ENCODE measurements at places on chromosomes 4 and X. TPM values are rescaled to one million over a fixed set of nuclear protein-coding genes. Genes with fewer than 3 reads are reported as not detected.

GRCh38 chr4:178693816-178694215 lies 1251.6 kb upstream of the AGA start:
- no peaks in the 10 kb centered on the region for H3K36me3 ChIP-seq
- no peaks in the 10 kb centered on the region for H3K4me1 ChIP-seq
- no peak overlapping the region for H3K27ac ChIP-seq
- H3K27me3 ChIP-seq: no peaks in the 10 kb centered on the region
- DNase-seq: no peak

DNA sequence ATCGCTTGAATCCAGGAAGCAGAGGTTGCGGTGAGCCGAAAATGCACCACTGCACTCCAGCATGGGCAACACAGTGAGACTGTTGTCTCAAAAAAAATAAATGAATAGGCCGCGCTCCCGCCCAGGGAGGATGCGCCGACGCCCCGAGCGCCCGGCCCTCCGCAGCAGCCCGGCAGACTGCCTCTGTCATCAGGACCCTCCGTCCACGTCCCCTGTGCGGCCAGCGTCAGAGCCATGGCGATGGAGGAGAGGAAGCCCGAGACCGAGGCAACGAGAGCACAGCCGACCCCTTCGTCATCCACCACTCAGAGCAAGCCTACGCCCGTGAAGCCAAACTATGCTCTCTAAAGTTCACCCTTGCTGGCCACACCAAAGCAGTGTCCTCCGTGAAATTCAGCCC lies 21.4 kb downstream of the LIAS start:
- no peaks in the 10 kb centered on the region for H3K4me1 ChIP-seq
- DNase-seq: peak; percentile 78
- no peaks in the 10 kb centered on the region for H3K27me3 ChIP-seq
- H3K27ac ChIP-seq: no peak overlapping the region
- H3K36me3 ChIP-seq: no peaks in the 10 kb centered on the region

DNA sequence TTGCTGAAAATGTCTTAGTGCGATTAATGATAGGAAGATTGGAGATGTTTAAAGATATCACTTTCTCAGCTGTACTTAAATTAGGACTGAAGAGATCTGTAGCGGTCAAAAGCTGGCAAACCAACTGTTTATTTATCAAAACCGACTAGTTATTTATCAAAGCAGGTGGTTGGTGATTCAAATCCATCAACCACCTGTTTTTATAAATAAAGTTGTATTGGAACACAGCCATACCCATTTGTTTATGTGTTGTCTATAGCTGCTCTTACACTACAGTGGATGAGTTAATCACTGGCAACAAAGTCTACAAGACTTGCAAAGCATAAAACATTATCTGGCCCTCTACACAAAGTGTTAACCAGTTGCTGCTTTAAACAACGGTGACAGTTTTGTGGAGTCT lies 76.8 kb downstream of the IL15 start:
- no peak overlapping the region for H3K4me3 ChIP-seq
- no peaks in the 10 kb centered on the region for H3K4me1 ChIP-seq
- no peaks in the 10 kb centered on the region for H3K27me3 ChIP-seq
- DNase-seq: no peak
- no peak overlapping the region for H3K27ac ChIP-seq
- no peaks in the 10 kb centered on the region for H3K36me3 ChIP-seq

HS3ST1 gene
- 10.5 TPM for total RNA-seq

XPNPEP2 gene
- 3.7 TPM for total RNA-seq

- H3K27me3 ChIP-seq: no peaks in the 10 kb centered on the region
- no peak for DNase-seq
- H3K4me3 ChIP-seq: no peak overlapping the region
- no peaks in the 10 kb centered on the region for H3K36me3 ChIP-seq
Observed at GRCh38 chr4:90084277-90084966, 42.8 kb upstream of the CCSER1 start.

HGFAC gene
- total RNA-seq: 0.49 TPM

PCDH18 gene
- 4.7 TPM for total RNA-seq

DNAAF6 gene
- 2.9 TPM for total RNA-seq

FAAH2 gene
- total RNA-seq: 10.5 TPM

- no peaks in the 10 kb centered on the region for H3K4me1 ChIP-seq
- H3K36me3 ChIP-seq: no peaks in the 10 kb centered on the region
- no peak overlapping the region for H3K4me3 ChIP-seq
- H3K27me3 ChIP-seq: no peaks in the 10 kb centered on the region
- DNase-seq: no peak
Observed at GRCh38 chr4:83922402-83922801, 386.5 kb downstream of the GPAT3 start.

DNA sequence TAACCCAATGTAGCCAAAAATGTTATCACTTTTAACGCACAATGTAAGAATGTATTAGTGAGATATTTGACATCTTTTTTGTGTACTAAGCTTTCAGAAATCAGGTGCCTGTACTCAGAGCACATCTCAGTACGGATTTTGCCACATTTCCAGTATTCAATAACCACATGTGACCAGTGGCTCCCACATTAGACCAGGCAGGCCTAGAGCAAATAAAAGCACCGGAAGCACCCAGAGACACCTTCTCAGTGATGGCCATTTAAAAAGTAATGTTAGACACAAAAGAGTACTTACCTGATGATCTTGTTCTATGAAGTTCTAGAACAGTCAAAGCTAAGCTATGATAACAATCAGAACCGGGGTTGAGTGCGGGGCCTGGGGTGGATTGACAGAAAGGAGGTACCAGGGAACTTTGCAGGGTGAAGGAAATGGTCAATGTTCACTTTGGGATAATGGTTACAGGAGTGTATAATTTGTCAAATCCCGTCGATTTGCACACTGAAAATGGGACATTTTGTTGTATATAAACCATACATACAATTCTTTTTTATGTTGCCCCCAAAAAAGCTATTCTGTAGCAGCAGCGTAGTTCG lies 1.2 kb downstream of the CTPS2 start:
- DNase-seq: no peak
- H3K4me1 ChIP-seq: no peaks in the 10 kb centered on the region
- H3K4me3 ChIP-seq: no peak overlapping the region
- H3K36me3 ChIP-seq: no peaks in the 10 kb centered on the region

DNA sequence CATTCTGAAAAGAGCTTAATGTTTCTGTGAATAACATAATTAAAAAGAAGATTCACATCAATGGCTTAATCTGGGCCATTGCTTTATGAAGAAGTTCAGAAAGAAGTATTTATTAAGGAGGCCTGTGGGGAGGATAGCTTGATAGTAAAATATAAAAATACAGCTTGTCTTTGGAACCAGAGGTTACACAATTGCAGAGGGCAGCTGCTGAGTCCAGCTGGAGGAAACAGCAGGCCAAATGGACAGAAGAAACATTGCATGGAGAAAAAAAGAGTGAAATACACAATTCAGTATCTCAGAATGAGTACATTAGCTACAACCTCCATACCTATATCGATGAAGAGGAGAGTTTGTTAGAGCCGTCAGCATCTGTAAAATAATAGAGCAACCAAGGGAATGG lies 148.0 kb upstream of the NPY2R start:
- no peak overlapping the region for H3K4me3 ChIP-seq
- H3K36me3 ChIP-seq: no peaks in the 10 kb centered on the region
- no peaks in the 10 kb centered on the region for H3K27me3 ChIP-seq
- no peak for DNase-seq
- no peak overlapping the region for H3K27ac ChIP-seq

DNA sequence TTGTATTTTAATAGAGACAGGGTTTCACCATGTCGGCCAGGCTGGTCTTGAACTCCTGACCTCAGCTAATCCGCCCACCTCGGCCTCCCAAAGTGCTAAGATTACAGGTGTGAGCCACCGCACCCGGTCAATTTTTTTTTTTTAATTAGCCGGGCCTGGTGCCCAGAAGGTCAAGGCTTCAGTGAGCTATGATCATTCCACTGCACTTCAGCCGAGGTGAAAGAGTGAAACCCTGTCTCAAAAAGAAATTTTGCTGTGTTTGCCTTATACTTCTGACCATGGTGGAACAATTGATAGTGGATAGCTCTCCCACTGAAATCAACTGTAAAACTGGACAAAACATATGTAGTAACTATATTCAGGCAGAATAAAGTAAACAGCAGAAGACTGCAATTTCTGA lies 24.0 kb upstream of the SMIM14 start:
- no peak overlapping the region for H3K27ac ChIP-seq
- DNase-seq: no peak
- no peaks in the 10 kb centered on the region for H3K36me3 ChIP-seq
- no peaks in the 10 kb centered on the region for H3K4me1 ChIP-seq

DNA sequence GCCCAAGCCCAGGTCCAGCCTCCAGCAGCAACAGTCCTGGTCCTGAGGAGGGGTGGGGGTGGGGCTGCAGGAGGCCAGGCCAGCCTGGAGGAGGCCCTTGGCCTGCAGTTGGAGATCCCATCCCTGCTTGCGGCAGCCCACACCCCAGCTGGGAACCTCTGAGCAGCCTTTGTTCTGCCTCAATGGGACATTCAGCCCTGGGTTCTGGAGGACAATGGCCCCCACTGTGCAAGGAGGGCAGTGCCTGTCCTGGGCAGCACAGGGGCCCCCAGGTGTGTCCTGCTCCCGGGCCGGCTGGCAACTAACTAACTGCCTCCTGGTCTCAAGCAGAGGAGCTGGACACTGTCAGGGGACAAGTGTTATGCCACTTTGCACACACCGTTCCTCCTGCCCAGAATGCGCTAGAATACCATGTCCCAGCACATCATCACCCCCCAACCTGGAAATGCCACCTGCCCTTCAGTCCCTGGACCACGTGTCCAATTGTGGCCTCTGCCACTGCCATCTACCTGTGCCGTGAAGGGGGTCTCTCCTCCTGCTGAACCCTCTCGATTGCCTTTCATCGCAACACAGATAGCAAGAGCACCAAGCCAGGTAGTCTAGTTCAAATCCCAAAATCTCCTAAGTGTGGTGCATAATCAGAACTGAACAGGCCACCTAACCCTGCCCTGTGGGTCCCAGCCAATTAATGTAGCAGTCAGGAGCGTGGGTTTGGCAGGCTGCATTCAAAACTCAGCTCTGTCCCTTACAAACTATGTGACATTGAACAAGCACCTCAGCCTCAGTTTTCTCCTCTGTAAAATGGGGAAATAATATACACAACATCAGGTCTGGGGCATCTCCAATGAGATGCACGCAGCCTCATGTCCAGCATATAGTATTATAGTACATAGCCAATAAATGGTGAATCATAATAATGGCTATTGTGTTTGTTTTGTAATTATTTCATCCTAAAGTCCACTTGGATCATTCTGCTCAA lies 8.8 kb downstream of the PPP2R2C start:
- H3K4me3 ChIP-seq: no peak overlapping the region
- no peaks in the 10 kb centered on the region for H3K4me1 ChIP-seq
- no peak for DNase-seq

- no peak overlapping the region for H3K27ac ChIP-seq
- H3K4me3 ChIP-seq: no peak overlapping the region
- H3K4me1 ChIP-seq: peaks cover 11% of the 10 kb centered on the region
- no peaks in the 10 kb centered on the region for H3K27me3 ChIP-seq
- H3K36me3 ChIP-seq: no peaks in the 10 kb centered on the region
Observed at GRCh38 chr4:56460085-56460484, 7.3 kb upstream of the SRP72 start.

Measured in upper lobe of left lung (tissue), 6 donors.